ENCODE measurements at places on chromosomes 1 and 21. TPM values are rescaled to one million over a fixed set of nuclear protein-coding genes. Genes with fewer than 3 reads are reported as not detected.

- no peak for DNase-seq
Measured at GRCh38 chr1:41377397-41377796, 16.2 kb downstream of the FOXO6 start.

- peak; percentile 40 for DNase-seq
Measured at GRCh38 chr1:89261926-89262515, 10.6 kb downstream of the GBP5 start.

C1orf35 gene
- 27.7 TPM for total RNA-seq

PCBP3 gene
- total RNA-seq: 4.3 TPM

DNA sequence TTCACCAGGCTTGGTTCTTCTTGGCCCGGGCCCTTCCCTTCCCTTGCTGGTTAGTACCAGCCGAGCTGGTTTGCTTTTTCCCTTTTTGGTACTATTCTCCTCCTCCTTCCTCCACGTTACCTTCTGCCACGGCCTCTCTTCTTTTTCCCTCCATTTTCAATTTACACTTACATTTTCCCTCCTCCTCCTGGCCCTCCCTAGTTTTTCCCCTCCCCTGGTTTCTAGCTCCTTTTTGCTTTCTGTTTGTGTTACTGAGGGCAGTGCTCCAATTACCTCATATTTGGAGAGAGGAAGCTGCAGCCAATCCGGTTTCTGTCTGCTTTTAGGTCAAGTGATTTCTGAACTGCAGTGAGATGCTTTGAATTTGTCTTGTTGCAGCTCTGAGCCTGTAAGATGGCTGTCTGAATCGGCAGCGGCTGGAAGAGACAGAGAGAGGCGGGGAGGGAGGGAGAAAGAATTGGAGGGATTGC, 63.7 kb downstream of the MACF1 start:
- peak; percentile 42 for DNase-seq

DNA sequence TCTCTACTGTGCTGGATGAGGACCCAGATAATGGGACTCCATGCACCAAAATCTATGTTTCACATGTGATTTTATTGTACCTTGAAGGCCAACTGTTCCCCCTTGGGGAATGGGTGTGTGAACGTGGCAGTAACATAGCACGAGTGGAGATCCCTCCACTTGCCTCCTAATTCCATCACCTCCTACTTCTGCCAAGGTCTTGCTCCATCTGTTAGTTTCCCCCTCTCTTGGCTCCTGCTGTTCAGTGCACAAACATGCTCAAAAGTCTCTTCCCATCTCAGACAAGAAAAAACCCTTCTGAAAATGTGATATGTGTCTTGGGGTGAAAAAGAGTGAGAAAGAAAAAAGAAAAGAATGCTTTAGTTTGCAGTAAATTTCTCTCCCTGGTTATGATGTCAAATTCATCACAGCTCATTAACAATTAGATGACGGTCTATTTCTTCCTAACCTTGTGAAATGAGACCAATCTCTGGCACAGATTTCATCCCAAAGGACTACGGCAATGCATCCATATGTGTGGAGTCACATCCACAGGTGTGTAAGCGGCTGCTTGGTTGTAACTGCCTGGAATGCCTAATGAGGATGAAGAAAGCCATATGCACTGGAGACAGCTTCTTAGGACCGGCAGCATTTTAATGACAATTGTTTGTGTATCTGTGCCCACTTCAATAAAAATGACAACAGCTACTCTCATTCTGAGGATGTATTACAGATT, 79.3 kb upstream of the DIRAS3 start:
- DNase-seq: no peak

VAV3 gene
- total RNA-seq: 0.86 TPM

PDE4B gene
- 3.0 TPM for total RNA-seq

ANGPTL3 gene
- not detected for total RNA-seq

GNAT2 gene
- not detected for total RNA-seq

DNA sequence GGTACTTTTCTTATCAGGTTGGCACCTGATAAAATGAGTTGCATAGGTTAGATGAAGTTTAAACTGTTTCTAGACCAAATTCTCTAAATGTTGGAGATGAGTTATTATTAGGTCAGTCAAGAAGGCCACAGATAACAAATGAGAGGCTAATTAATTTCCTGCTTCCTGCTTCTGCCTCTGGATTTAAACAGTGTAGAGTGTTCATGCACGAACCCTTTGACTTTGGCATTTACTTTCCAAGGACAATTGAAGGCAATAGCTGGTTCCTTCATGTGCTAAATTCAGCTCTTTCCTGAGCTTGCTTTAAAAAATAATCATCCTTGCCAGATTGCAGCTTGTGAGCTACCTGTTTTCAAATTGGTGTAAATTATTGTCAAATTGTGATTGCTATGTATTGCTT, 80.6 kb downstream of the RASAL2 start:
- DNase-seq: no peak

C1QC gene
- total RNA-seq: not detected

XCL1 gene
- total RNA-seq: 0.53 TPM

DNA sequence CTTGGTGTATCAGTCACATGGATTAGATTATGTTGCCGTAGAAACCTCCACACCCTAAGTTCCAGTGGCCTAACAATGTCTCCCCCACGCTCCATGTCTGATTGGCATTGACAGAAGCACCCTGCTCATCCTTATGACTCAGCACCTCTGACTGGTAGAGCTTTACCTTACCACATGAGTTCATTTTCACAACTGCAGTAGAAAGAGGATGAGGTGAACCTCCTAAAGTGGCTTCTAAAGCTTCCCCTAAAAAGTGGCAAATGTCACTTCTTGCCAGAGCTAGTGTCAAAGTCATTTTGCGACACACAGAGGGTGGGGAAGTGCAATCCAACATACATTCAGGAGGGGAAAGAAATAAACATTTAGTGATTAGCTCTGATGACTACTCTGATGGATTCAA, 30.6 kb upstream of the LYPD8 start:
- no peak for DNase-seq

DNA sequence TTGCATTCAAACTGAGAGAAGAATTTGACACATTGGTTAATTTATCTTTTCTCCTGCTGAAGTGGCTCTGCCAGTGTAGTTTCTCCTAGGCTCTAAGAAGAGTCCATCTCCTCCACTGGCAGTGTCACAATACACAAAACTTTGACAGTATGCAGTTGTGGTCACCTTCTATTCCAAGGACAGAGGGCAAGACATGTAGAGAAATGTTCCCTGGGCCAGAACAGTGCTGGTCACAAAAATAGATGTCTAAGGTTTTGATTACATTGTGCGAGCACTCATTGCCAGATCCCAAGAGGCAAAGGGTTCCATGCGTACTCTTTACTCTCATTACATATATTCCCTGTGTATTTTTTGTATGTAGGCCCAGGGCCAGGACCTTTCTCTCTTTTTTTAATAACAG, 148.1 kb upstream of the UBE2U start:
- no peak for DNase-seq

GRCh38 chr1:228647523-228648444, 87.5 kb upstream of the RHOU start:
- peak; percentile 71 for DNase-seq

DNA sequence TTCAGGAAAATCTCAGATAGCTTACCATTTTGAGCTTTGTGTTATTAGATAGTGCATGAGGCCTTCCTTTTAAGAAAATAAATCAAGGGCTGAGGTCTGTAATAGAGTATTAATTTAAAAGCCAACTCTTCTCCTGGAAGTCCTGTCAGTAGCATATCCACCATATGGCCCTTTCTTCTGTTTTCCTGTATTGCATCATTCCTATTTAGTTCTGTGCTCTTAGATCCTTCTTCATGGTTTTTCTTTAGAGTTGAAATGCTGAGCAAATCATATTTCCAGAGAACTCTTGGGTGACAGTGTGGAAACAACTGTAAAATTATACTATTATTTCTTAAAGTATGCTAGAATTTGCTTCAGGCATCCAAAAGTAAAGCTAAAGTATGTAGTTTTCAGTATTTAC, 91.7 kb downstream of the TTC3 start:
- DNase-seq: no peak

DNA sequence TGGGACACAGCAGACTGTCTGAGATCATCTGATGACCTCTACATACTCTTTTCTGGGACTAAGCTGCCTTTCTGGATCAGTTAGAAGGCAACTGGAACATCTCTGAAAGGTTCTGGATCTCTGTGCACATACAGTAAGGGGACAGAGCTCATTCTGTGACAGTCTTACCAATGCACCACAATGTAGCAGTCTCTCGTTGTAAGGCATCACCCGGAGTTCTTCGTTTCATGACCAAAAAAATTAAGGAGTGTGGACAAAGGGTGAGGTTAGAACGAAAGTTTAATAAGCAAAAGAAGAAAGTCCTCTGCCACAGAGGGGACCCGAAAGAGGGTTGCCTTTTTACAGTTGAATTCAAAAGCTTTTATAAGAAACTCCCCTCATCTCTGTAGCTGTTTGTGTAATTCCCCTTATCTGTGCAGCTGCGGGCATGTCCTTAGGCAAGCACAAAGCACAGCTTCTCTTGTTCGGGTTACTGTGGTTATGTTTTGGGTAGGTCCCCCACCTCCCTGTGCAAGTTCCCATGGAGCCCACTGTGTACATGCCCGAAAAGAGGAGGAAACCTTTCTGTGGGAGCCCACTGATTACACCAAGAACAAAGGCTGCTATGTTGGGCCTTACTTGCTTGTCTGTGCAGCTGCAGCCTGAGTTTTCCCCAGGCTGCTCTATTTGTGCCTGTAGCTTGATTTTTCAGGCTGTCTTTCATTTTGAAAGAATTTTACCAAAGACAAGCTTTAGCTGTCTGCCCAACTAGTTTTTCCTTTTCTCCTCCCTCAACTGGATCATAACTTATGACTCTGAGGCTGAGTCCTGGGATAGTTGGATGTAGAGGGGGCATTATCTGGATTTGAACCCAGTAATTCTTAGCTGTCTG, 53.1 kb upstream of the CACNA1E start:
- no peak for DNase-seq

- DNase-seq: no peak
Measured at GRCh38 chr1:53651356-53651755, 87.6 kb downstream of the GLIS1 start.

MRPS15 gene
- total RNA-seq: 134 TPM

DNA sequence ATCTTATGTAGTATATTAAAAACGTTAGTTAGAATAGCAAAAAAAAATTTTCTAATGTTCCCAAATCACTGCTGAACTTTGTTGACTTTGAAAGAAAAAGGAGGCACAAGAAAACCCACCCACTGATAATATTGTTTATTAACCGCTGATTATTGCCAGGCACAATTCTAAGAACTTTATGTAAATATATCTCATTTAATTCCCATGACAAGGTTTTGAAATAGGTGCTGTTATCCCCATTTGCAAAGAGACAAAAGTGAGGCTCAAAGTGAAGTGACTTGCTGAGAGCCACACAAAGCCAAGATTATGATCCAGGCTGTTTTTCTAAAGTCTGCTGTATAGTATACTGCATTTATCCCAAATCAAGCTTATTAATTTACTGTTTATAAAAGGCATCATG, 56.4 kb downstream of the SASS6 start:
- no peak for DNase-seq

SPRR5 gene
- total RNA-seq: not detected

GRCh38 chr1:76501586-76502219, 365.6 kb upstream of the ST6GALNAC5 start:
- no peak for DNase-seq

DNA sequence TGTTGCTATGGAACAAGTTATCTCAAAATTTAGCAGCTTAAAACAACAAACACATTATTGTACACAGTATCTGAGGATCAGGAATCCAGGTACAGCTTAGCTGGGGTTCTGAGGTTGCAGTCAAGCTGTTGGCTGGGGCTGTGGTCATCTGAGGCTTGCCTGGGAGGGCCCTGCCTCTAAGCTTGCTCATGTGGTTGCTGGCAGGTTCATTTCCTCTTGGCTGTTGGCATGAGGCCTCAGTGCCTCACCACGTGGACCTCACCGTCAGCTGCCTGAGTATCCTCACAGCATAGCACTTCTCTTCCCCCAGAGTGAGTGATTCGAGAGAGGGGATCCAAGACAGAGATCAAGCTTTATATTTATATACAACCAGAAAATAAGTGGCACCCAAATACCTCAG, 18.6 kb downstream of the NTPCR start:
- DNase-seq: no peak

GRCh38 chr1:58907398-58907797, 123.6 kb upstream of the JUN start:
- no peak for DNase-seq

GRCh38 chr1:38448893-38449292, 402.3 kb upstream of the POU3F1 start:
- no peak for DNase-seq

- no peak for DNase-seq
Measured at GRCh38 chr1:189686288-189686687, 791.4 kb downstream of the BRINP3 start.

GRCh38 chr1:225465793-225466517, 38.1 kb upstream of the LBR start:
- DNase-seq: no peak

DNA sequence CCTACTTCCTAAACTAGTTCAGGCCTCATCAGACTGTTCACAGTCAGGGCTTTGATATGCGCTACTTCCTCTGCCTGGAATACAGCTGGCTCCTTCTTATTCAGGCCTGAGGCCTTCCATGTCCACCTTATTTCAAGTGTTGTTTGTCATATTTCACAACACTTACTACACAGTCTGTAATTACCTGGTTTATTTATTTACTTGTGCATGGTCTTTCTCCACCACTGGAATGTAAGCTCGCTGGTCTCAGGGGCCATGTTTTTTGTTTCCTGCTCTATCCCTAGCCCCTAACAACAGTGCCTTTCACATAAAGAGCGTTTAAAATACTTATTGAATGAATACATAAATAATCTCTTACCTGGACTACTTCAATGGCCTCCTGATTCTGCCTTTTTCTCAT, 4.6 kb upstream of the SRSF4 start:
- DNase-seq: no peak

FALEC gene
- not detected for total RNA-seq

NMNAT2 gene
- total RNA-seq: 0.12 TPM

GRCh38 chr1:221839782-221840395, 98.0 kb upstream of the DUSP10 start:
- no peak for DNase-seq

GRCh38 chr1:40438391-40439015, 11.8 kb upstream of the ZFP69B start:
- DNase-seq: peak; percentile 55

GRCh38 chr1:169809370-169810095, 14.8 kb upstream of the METTL18 start:
- DNase-seq: peak; percentile 46

DNA sequence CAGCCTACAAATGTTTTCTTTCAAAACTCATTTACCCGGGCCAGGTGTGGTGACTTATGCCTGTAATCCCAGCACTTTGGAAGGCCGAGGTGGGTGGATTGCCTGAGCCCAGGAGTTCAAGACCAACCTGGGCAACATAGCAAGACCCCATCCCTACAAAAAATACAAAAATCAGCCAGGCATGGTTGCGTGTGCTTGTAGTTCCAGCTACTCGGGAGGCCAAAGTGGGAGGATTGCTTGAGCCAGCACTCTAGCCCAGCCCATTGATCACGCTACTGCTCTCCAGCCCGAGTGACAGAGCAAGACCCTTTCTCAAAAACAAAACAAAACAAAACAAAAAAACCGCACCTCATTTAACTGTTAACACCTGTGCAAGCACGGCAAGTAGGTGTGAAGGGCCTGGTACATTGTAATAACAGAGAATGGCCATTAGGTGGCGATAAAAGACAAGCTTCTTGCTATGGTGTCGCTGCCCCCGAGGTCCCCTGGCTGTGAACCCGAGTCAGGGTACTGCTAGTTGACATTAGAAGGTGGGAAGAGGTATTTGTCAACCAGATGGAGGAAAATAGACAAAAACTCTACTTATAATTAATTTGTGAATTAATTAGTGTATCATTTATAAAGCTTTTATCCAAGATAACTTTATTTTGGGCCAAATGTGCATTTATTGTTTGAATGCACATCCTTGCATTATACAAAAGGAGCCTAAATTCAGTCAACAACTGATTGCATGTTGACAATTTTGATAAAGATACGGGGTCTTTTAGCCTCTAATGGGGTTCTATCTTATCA, 66.5 kb downstream of the SH3BGR start:
- peak; percentile 57 for DNase-seq
